Endodermal cell (in vitro differentiated cells): ENCODE measurements at places on chromosomes 6 and 20.

DNA sequence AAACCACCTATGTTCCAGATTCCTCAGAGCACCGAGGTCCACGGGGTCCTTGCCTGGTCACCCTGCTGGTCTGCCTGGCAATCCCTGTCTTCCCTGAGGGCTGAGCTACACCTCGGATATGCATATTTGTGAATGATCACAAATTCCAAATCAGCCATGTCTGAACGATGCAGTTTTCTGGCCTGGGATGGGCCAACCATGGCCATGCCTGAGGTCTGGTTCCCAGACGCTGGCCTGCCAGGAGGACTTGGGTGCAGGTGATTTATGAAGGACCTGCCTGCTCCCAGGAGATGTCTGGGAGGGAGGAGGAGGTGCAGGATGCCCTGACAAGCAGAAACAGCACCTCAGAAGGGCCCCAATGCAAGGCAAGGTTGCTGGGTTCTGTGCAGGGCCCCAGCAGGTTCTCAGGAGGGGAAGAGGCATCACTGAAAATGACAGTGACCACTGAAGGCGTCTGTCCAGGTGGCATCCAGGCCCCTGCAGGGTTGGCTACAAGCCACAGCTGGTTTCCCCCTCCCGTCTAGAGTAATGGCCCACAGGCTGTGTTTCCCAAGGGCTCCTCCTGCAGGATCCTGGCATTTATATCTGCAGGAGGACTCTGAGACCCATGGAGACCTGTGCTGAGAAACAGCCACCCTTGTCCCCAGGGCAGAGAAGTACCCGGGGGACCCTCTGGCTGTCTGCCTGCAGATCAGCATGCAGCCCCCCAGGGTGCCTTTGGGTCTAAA lies 205.3 kb downstream of the TAF4 start:
- DNase-seq: no peak

GRCh38 chr6:88454658-88455057 lies 288.5 kb upstream of the CNR1 start:
- no peak for DNase-seq

DNA sequence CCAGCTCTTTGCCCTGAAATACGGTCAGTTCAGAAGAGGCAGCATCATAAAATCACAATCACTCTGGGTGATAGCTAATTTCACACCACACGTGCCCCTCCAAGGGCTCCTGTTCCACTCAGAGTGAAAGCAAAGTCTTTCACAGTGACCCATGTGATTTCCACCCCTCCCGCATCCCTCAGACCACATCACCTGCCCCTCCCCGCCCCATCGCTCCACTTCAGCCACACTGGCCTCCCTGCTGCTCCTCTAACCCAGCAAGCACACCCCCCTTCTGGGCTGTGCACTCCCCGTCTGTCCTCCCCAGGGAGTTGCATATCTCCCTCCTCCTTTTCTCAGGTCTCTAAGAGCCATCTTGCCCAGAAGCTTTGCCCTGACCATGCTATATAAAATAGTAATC lies 74.5 kb downstream of the PSMG4 start:
- no peak for DNase-seq

- DNase-seq: peak; percentile 49
These were observed 251.0 kb upstream of the TCF21 start for GRCh38 chr6:133637874-133638273.

- DNase-seq: no peak
These were observed 657.7 kb downstream of the QKI start for GRCh38 chr6:164072240-164072666.

DNA sequence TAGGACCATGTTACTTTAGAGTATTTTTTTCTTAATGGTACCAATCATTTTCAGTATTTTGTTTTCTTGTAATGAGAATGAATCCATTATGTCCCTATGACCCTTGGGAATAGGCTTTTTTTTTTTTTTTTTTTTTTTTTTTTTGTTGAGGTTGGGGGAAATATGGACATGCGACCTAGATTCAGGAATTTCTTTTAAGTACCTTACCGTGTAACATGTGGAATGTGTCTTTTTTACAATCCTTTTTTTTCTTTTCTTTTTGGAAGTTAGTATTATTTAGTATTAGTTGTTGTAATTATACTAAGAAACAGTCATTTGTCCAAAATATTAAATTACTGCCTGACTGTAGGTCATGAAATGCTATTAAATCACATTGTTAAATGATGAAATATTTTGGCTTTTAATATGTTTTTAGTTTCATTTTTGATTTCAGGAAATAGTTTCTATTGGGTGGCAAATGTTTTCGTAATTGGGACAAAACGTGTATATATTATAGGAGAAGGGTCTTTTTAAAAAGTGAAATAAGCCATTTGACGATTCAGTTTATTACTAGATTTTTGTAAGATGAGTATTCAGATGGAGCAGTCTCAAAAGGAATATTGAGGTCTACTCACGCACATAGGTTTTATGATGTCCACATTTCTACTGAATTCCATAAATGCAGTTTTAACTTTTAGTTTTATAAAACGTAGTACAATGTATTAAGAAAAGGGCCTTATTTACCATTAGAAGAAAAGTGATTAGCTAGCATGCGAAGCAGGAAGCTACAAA lies 4.9 kb downstream of the ARID1B start:
- no peak for DNase-seq

- DNase-seq: no peak
These were observed 18.7 kb downstream of the UQCC2 start for GRCh38 chr6:33692760-33693158.

- peak; percentile 58 for DNase-seq
These were observed 3.4 kb upstream of the MICAL1 start for GRCh38 chr6:109458774-109459531.

DNA sequence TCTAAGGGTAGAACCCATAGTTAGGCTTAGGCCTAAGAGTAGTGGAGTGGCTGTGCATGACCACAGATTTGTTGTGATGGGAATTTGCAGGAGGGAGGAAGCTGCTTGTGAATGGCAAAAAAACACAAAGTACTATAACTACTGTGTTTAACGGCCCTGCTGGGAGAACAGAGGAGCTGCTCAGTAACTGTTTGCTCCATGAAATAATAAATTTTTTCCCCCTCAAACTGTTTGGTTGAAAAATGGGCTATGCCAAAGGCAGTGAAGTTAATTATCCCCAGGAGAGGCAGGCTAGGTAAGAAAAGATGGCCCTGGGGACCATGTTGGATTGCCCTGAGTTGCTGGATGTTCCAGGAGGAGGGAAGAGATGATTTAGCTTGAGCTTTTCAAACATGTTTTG lies 256.5 kb upstream of the PRND start:
- DNase-seq: no peak

DNA sequence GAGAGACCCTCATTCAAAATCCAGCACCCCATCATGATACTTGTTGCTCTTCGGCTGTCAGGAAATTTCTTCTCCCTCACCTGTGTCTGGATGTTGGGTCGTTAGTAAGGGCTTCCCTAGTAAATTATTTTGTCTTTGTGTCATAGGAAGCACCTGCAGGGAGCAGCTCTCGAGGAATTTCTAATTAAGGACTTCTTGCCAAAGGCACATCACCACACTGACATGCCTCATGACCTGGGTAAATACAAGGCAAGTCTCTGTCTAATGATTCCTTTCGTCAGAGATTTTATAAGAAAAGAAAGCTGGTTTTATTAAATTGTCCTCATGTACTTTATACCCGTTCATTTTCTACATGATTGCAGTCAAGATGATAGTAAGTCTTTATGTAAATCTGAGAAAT lies at the start of gene NOX3:
NOX3 (minus strand) TSS at position 74 of the 400 bp plus-strand sequence; CDS start at position 35, 39 bp downstream.
- DNase-seq: no peak

DNA sequence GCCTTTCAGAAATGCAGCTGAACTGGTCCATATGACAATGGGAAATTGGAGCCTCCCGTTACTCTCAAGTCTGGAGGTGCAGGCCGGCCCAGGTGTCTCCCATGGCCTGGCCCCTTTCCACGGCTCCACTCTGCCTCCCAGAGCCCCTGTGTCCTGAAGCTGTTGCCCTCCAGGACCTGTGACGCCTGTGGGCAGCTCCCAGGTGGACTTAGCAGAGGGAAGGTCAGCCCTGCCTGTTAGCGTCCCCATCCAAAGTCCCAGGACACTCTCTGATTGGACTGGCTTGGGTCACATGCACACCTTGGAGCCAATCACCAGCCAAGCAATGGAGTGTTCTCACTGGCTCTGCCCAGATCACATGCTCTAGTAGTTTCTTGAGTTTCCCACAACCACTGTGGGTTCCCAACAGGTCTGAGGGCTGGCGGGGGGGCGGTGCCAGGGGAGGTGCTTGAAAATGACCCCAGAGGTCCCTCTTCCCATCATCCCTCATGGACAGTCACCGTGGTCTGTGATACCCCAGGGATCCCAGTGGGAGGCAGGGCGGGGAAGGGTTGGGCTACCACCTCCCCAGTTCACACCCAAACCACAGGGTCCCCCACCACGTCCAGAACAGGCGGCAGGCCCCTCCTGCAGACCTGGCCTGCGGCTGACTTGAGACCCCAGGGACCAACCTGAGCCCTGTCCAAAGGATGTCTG lies 135.6 kb downstream of the TAF4 start:
- DNase-seq: no peak

DNA sequence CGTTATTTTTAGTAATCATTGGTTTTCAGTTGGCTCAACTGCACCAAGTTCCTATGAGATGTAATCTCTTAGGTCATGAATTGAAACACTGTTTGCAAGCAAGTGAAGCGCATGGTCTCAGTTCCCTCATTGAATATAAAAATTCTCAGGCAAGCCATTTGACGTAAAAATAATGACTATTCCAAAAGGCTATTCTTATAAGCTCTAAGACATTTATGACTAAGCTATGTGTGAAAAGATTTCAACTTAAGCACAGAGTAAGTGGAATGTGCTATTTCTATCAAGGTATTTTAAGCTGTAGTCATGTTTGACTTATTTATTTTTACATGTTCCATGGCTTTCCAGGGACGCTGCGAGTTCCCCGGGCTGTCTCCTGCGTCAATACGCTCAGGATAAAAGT lies 248.5 kb downstream of the THBS2 start:
- no peak for DNase-seq

- DNase-seq: no peak
These were observed 12.9 kb downstream of the BANF2 start for GRCh38 chr20:17712708-17713107.

GRCh38 chr6:17281100-17281496 lies at the start of gene RBM24:
RBM24 (plus strand) TSS chr6:17281361; CDS start chr6:17281582, 221 bp downstream.
- peak; percentile 90 for DNase-seq

DNA sequence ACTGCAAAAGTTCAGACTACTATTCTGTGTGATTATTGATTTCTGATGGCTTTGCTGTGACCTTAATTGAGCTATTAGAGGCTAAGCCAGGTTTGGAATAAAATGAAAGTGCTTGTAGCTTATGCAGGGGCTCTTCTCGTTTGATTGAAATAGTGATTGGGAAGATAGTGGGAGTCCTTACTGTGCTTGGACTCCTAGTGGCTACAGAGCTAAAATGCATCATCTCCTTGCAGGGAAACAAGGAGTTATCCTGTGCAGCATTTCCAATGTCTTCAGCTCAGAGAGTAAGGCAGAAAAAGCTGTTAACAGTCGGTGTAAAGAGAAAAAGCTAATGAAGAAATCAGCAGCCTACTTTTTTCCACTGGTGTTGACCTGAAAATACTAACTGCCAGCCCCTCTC lies 173.5 kb downstream of the SLC35F1 start:
- no peak for DNase-seq

DNA sequence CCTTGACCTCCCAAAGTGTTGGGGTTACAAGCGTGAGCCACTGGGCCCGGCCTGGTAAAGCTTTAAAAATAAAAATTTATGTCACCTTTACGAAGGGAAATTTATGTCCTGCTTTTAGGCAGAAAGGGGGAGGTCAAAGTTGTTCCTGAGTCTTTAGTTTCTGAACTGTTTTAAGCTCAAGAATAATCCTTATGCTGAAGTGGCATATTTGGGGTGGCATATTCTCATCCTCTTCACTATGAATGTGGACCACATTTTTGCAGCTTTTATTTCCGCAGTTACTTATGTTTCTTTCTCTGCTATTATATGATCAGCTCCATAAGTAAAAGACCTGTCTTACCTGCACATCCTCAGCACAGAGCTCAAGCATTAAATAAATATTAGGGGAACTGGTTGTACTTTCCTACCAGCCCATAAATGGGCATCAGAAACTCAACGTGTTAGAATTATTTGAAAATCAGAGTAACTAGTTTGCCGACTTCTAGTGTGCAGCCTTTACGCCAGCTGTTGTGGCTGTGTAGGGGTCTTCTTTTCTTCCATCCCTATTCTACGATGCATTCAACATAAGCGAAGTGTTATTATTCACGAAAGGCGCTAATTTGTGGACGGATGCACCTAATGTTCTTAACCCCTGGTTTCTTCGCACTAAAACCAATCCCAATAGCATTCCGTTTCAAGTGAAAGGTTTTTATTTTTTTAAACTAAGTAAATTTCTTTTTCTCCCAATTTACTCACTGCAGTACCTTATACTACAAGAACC lies 867 bp upstream of the AKAP7 start:
- DNase-seq: no peak

GRCh38 chr6:2582268-2582667 lies 168.5 kb downstream of the MYLK4 start:
- DNase-seq: no peak

- DNase-seq: no peak
These were observed 71.6 kb downstream of the NFATC2 start for GRCh38 chr20:51470907-51471411.

GRCh38 chr20:58246346-58246745 lies 17.9 kb upstream of the ANKRD60 start:
- peak; percentile 76 for DNase-seq

GRCh38 chr20:62557999-62558408 lies 82.2 kb upstream of the GATA5 start:
- DNase-seq: no peak

- peak; percentile 86 for DNase-seq
These were observed 26.7 kb downstream of the IYD start for GRCh38 chr6:150395388-150396009.

DNA sequence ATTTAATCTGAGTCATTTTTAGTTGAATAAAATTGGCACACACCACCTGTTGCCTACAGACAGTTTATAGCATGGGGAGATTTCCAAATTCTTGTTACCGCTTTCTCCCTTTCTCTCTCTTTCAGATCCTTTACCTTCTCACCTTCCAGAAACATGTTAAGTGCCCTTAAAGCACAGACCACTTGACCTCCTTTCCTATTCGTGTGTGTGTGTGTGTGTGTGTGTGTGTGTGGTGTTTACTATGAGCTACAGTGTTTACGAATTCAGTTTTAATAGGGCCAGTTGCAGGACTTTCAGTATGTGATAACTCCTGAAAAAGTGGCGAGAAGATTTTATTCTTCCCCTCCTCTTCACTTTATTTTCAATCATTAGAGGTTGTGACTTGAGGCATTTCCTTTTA lies 258.1 kb downstream of the BMP2 start:
- no peak for DNase-seq

GRCh38 chr20:57936636-57937385 lies 227.0 kb upstream of the PMEPA1 start:
- no peak for DNase-seq

DNA sequence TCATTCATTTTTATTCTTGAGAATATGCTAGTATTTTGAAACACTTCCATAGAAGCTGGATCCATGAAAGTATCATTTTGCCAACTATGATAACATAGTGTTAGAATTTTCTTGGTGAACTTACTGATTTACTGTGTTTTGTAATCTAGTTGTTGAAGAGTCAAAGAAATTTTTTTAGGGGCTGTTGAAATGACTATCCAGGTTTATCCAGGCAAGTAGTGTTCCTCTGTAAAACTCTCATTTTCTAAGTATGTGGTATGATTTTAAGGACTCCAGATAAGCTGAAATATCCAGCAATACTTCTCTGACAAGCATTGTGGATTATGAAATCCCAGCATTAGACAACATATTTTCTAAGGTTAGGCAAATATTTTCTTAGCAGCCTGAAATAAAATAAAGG lies 95.9 kb downstream of the GRIK2 start:
- no peak for DNase-seq

GRCh38 chr20:41570557-41570956 lies 47.6 kb downstream of the CHD6 start:
- no peak for DNase-seq
